ENCODE measurements at places on chromosomes 11 and 22.

DNA sequence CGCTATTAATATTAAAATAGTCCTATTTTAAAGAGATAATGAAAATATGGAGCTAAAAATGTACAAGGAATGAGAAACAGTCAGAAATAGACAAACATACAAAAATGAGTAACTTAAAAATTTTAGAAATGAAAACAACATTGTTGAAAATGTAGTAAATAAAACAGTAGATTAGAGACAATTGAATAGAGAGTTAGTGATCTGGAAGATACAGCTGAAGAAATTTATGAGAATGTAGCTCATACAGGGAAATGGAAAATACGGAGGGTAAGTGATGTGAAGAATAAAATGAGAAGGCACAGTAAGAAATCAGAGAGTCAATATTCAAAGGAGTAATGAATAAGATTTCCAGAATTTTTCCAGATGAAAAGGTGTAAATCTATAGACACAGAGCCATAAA is 424.8 kb downstream of the SOX6 start:
- DNase-seq = no peak

- no peak for DNase-seq
Observed at GRCh38 chr11:107018219-107018901, at the start of gene GUCY1A2. Gene GUCY1A2 (minus strand): TSS chr11:107018476. CDS start chr11:107018055, 421 bp downstream.

- no peak for DNase-seq
Observed at GRCh38 chr22:26437694-26438392, 8.8 kb downstream of the ASPHD2 start.

- no peak for DNase-seq
Observed at GRCh38 chr11:393219-394033, 583 bp upstream of the PKP3 start.

GRCh38 chr22:38132794-38133193 is 22.3 kb upstream of the BAIAP2L2 start:
- DNase-seq = no peak

- no peak for DNase-seq
Observed at GRCh38 chr22:23397008-23397612, 183.0 kb downstream of the IGLL1 start.

DNA sequence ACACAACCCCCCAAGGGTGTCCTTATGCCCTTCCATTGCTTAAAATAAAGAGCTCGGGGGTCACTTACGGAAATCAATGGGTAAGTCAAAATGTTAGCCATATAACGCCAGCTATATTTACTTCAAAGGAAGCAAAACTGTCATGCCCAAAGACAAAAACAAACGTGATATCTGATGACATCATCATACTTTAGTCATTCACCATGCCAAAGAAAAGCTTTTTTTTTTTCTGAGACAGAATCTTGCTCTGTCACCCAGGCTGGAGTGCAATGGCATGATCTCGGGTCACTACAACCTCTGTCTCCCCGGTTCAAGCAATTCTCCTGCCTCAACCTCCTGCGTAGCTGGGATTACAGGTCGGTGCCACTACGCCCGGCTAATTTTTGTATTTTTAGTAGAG is 47.7 kb upstream of the SC5D start:
- no peak for DNase-seq

GRCh38 chr11:76073724-76074123 is 132.6 kb downstream of the WNT11 start:
- DNase-seq = no peak

DNA sequence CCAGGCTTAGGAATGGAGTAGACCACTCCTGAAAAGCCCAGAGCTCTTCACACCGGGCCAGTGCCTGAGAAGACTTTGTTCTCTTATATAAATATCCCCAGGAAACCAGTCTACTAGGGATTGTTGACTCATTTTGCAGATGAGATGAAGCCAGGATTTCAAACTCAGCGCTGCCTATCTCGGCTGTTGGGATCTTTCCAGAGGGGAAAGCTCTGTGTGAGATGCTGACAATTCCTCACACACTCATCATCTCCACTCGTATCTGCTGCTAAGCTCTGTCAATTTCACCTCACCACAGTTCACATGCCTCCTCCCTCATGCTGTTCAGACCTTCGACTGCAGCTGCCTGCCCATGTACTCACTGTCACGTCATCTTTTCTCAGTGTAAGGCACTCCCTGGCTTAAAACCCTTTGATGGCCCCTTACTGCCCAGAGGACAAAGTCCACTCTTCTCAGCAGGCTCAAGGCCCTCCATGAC is 12.5 kb downstream of the USH1C start:
- DNase-seq = no peak

DNA sequence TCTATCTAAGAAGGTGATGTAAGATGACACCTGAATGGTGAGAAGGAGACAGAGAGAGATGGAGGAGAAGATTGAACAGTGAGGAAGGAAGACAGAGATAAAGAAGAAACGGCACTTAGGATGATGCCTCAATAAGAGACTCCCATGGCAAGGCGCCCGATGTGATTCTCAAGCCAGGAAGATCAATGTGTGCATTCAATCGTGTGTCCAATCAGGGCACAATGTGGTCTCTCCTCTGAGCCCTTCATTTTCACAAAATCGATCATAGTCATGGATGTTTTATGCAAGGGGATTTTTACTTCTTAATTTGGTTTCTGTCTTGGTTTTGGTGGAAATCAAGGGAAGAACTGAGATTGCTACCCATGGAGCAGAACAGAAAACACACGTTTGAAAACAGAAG is 19.9 kb upstream of the TMPRSS13 start:
- no peak for DNase-seq

GRCh38 chr11:118615976-118616371 is 8.6 kb downstream of the PHLDB1 start:
- DNase-seq = no peak

DNA sequence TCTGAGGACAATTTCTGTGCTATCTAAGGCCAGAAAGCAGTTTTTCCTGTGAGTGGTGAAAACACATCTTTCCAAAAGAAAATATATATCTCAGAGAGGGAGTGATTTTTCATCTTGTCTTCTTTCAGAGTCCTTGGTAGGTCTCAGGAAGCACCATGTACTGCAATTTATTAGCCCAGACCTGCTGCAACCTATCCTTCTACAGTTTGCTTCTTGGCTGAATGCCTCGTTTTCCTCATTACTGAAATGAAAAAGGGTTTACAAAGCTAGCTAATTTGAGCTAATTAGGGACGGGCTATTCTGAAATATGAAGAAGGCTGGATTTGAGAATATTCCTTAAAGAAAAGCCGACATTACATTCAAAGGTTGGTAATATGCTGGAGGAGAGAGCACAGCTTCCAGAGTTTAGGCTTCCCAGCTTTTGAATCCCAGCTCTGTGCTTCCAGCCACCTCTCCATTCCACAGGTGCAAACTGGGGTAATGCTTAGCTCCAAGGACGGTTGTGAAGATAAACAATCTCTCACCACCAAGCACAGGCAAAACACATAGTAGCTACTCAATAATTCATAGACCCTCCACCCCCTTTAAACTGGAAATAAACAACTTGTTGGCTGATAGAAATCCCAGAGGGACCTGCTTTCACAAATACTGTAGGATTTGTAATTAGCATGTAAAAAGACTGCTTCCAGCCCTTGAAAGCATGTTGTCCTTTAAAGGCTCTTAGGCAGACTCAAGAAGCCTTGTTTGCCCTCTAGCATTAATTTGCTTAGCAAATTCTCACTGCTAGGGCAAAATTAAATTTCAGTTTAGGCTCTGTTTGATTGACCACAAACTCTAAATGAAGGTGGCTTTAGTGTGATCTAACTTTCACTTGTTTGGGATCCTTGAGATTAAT is 24.5 kb upstream of the SESN3 start:
- no peak for DNase-seq

DNA sequence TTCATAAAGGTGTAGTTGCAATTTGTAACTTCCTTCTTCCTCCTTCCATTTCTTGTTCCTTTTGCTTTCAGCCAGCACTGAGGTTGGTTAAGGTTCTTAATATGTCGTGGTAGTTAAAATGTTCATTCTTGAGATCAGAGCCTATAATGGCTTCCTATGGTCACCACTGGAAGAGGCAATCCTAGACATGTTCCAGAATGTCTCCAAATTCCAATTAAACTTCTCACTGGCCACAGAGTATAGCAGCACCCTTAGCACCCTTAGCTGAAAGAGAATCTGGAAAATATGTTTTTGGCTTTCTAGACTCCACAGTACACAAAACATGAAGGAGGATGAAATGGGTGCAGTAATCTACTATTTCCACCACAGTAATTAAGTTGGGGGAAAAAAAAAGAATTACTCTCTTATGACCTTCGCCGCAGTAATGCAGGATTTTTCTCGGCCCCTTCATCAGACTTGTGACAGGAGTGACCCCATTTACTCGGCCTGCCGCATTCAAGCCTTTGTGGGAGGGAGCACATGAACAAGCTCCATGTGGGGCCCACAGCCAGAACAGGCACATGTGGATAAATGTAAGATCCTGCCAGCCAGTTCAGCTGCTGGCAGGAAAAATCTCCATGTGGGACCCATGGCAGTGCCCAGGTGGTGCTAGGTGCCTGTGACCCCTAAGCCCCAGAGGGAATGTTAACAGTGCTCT is 348.8 kb upstream of the ARHGAP42 start:
- no peak for DNase-seq

GRCh38 chr11:41201156-41201555 is 258.3 kb downstream of the LRRC4C start:
- DNase-seq = peak; percentile 69

DNA sequence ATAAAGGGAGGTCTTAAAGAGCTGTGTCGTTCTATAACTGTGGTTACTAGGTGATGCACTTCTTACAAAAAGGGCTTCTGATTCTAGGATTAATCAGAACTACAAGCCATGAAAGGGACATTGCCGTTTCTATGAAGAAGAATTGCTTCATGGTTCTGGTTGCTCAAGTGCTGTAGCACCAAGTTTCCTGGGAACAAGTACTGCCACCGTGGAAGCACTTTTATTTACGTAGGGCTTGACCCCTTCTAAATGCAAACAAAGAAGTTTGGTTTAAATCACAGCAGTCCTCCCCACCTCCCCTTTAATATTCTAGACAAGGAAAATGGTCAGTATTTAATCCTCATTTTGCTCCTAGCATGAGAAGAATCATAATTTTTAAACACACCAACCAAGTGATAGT is 9.8 kb downstream of the YAP1 start:
- DNase-seq = no peak

- DNase-seq = no peak
Observed at GRCh38 chr11:111336062-111336461, 37.7 kb downstream of the POU2AF3 start.

- DNase-seq = no peak
Observed at GRCh38 chr11:69053169-69053477, 4.4 kb downstream of the TPCN2 start.

GRCh38 chr11:78684377-78684776 is 109.7 kb upstream of the NARS2 start:
- DNase-seq = no peak

DNA sequence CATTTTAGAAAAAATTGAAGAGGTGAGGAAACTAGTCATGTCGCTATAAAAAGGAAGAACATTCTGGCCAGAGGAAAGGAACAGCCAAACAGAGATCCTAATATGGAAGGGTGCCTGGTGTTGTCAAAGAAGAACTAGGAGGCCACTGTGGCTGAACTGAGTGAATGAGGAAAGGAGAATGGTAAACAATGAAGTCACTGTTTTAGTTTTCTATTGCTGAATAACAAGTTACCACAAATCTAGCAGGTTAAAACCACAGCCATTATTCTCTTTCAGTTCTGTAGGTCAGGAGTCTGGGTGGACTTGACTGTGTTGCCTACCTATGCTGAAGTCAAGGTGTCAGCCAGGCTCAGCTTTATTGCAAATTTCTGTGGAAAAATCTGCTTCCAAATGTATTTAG is 549.3 kb upstream of the CCDC90B start:
- no peak for DNase-seq

DNA sequence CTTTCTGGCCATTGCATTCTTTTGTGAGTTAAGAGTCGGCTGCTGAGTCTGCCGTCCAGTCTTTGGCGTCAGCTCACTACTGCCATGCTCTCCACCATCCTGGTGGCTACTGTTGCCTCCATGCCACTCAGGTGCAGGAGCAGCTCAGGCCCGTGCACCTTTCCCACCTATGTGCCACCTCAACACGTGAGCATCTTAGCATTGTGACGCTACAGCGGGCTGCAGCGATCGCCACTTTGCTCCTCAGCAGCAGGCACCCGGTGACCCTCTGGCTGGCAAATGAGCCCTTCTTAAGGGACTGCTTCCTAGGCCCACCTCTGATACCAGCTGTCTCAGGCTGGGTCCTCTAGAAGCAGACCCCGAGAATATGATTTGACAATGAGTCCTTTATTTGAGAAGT is 11.5 kb upstream of the KMT5B start:
- no peak for DNase-seq

- no peak for DNase-seq
Observed at GRCh38 chr22:19497245-19497644, 17.5 kb downstream of the CDC45 start.

- DNase-seq = no peak
Observed at GRCh38 chr11:19979519-19979845, 180.8 kb downstream of the DBX1 start.

GRCh38 chr11:75849894-75850293 is 34.9 kb downstream of the UVRAG start:
- no peak for DNase-seq

DNA sequence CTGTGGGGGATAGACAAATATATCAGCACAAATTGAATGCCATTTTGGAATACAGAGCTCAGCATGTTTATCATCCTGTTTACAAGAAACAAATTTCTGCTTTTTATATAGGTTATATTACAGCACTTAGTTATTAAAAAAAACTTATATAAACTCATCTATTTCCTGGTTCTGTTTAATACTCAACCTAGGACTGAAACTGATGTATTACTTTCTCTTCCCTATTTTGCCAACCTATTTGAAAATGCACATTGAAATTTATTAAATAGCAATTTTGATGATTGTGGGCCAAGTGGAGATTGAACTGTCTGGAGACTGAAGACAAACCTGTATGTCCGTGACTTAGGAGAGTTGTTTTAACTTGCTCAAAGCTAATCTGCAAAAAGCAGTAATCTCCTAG is 288.3 kb upstream of the ANO3 start:
- no peak for DNase-seq

DNA sequence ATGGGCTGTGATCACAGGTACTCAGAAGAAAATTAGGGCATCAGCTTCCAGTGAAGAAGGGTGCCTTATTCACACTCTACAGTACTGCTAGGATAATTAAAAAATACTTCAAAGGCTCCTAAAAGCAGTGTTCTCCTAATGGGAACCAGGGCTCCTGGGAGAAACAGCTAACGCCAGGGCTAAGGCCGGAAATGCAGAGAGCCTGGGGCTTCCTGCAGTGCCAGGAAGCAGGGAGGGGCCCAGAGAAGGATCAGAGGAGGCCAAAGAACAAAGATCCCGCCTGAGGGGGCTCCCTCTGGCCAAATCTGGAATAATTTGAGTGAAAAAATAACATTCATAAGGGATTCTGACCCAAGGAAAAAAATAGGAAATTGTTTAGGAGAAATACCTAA is 27.5 kb downstream of the TOLLIP start:
- no peak for DNase-seq

GRCh38 chr22:42275176-42275575 is 4.7 kb upstream of the TCF20 start:
- DNase-seq = no peak

DNA sequence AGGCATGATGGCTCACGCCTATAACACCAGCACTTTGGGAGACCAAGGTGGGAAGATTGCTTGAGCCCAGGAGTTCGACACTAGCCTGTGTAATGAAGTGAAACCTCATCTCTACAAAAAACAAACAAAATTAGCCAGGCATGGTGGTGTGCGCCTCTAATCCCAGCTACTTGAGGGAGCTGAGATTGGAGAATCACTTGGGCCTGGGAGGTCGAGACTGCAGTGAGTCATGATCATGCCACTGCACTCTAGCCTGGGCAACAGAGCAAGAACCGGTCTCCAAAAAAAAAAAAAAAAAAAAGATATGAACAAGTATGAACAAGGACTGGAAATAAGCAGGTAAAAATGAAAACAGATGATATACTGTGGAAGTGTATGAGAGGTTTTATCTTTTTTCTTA is 54.1 kb upstream of the SOX6 start:
- DNase-seq = no peak

Measured in Kasumi-1 (cell line).